ENCODE measurements at places on chromosomes 3 and 15.

GRCh38 chr3:31288224-31288623, 244.5 kb upstream of the STT3B start:
- DNase-seq, result no peak

DNA sequence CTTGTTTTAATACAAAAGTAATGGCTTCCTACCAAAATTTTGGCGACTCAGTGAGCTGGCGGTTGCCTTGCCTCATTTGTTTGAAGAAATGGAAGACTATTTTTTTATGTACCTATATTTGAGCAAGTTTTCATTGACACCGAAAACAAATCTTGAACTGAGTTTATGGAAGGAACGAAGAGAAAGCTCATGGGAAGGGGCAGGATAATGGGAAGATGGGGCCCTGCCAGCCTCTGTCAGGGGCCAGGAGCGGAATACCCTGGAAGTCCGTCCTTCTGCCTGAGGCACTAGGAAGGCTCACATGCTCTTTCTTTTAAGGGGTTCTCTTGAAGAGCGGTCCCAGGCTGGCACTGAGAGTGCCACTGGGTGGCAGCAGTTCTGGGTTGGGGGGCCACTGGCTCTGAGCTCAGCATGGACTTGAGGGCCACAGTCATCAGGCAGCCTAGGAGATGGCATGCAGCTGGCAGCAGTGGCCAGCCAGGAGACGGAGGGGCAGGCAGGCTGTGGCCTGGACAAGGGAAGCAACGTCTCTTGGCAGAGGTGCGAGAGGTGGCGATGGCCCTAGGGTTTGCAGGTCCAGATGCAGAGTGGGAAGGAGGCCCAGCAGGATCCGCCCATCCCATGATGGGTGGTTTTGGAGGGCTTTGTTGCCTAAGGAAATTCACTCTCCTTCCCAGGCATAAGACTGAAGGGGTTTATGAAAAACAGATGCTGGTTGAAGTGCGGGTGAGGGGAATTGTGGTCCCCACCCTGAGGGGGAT, 41.6 kb downstream of the ISG20 start:
- no peak for DNase-seq

DNA sequence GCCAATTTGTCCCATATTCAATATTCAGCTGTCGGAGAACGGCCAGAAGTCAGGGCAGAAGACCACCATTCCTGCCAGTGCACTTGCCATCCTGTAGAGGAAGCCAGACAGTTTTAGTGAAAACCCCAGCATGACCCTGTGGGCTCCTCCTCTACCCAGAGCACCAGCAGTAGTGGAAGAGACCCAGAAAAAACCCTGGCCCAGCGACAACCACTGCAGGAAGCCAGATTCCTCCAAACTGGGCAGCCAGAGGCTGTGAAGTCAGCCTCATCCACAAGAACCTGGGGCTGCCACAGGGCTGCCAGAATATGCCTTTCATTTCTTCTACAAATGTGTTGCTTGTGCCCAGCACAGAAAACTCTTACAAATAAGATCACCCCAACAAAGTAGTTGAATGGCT, 67.3 kb downstream of the HMCES start:
- no peak for DNase-seq

- DNase-seq, result no peak
Measured at GRCh38 chr3:146019508-146019907, 141.5 kb downstream of the PLOD2 start.

DNA sequence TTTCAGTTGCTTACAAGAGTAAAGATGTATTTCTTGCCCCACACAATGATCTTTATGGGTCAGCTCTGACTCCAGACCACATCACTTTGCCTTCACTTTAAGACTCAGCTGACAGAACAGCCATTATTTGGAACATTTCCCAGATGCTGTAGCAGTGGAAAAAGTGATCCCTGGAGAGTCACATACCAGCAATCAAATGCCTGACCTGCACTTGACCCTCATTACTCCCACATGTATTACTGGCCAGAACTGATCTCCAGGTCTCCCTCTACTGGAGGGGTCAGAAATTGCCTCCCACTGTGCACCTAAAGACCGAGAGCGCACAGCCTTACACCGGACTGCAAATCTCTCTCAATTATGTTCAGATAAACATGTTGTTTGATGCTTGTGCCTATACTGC, 88.6 kb upstream of the ZNF385D start:
- DNase-seq, result no peak

DNA sequence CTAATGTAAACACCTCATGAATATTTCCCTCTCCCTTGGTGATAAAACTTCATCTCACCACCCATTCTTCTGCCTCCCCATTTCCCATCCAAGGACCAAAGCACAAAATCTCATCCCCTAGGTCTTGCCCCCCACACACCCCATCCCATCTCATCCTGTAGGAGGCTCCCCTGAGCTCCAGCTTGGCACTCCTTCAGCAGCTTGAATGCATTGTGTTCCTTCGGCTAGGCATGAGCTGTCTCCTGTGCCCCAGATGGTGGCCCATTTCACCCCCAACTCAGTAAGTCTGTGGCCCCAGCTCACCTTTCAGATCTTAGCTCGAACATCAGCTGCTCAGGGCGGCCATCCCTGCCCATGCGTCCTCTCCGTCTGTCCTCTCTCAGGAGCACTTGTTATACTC, 203.6 kb upstream of the NR2F2 start:
- DNase-seq, result no peak

- no peak for DNase-seq
Measured at GRCh38 chr3:126867190-126867862, 115.6 kb upstream of the PLXNA1 start.

- DNase-seq, result no peak
Measured at GRCh38 chr15:83062768-83063180, 4.3 kb downstream of the BTBD1 start.

DNA sequence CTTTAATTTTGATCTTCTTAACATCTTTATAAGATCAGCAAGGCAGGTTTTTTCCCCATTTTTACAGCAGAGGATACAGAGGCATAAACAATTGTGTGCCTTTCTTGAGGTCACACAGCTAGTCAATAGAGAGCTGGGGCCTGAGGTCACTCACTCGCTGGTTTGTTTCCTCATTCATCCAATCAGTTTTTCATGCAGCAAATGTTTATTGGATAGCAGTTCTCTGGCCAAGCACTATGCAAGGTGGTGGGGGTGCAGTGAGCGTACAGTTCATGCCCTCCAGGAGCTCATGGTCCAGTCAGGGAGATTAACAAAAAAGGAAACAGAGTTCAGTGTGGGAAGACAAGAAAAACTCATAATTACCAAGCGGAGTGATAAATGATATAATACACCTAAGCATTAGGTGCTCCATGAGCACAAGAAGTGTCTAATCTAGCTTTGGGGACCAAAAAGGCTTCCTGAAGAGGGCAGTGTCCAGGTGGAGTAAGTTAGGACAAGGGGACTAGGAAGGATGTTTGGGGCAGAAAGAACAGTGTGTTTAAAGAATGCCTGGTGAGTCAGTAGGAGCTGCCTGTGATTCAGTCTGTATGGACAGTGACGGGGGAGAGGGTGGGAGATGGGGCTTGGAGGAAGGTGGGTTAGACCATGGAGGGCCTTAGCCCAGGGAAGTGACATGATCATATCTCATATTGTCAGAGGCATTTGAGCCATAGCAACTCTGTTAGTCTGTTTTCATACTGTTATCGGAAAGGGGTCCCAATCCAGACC, 29.3 kb downstream of the MAP2K5 start:
- DNase-seq, result no peak

- DNase-seq, result no peak
Measured at GRCh38 chr3:58352626-58353025, 19.9 kb downstream of the PXK start.

DNA sequence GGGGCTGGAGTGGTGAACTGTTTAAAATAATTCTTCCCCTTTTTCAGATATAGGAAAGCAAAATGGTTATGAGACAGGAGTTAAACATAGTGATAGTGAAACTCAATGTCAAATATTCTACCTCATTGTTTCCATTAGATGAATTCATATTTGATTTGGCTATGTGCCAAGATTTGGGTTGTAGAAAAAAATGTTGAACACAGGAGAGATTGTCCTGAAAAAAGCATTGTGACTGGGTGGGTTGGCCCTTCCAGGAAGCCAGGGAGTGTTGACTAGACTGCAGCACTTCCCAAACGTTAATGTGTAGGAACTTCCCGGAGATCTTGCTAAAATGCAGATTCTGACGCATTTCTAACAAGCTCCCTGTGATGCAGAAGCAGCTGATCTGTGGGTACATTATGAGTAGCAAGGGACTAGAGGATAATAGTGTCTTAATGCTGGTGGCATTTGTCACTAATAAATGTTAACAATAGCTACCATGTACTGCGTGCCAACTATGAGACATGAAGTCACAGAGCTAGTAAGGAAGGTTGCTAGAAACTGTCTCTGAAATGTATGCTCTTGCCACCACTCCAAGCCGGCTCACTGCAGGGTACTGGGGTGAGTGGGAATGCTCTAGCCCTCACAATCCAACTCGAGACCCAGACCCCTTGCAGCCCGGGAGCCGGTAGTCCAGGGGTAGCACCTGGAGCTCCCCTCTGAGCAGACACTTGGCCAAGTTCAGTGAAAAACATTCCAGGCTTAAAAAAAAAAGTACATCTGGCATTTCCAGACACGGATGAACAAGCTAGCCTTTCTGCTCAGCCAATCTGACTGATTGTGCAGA, 120.6 kb downstream of the CD47 start:
- no peak for DNase-seq
